ENCODE measurements at places on chromosomes 2 and 18. TPM values are rescaled to one million over a fixed set of nuclear protein-coding genes. Genes with fewer than 3 reads are reported as not detected.
A peak's percentile ranks its signal among the peaks of the same experiment; 100 is the strongest.

WDCP gene
- 4.0 TPM for total RNA-seq

KCNK3 gene
- 1.00 TPM for total RNA-seq

GNAL gene
- total RNA-seq: 2.9 TPM

CLEC4F gene
- total RNA-seq: 0.14 TPM

TANC1 gene
- total RNA-seq: 42.6 TPM

STPG4 gene
- total RNA-seq: 1.2 TPM

RBFA gene
- total RNA-seq: 19.8 TPM

ADRA2B gene
- total RNA-seq: 0.27 TPM

ASXL3 gene
- 0.75 TPM for total RNA-seq

LAMA3 gene
- 71.8 TPM for total RNA-seq

COL4A3 gene
- total RNA-seq: not detected

KCNS3 gene
- 13.7 TPM for total RNA-seq

KATNAL2 gene
- total RNA-seq: 5.0 TPM

KANSL1L gene
- 28.1 TPM for total RNA-seq

VWA3B gene
- total RNA-seq: 0.48 TPM

HOXD1 gene
- 4.9 TPM for total RNA-seq

LDLRAD4 gene
- 85.4 TPM for total RNA-seq

ITGB6 gene
- total RNA-seq: 28.8 TPM

TMEM178A gene
- 1.6 TPM for total RNA-seq

MC2R gene
- total RNA-seq: not detected

TSPYL6 gene
- total RNA-seq: not detected

DNA sequence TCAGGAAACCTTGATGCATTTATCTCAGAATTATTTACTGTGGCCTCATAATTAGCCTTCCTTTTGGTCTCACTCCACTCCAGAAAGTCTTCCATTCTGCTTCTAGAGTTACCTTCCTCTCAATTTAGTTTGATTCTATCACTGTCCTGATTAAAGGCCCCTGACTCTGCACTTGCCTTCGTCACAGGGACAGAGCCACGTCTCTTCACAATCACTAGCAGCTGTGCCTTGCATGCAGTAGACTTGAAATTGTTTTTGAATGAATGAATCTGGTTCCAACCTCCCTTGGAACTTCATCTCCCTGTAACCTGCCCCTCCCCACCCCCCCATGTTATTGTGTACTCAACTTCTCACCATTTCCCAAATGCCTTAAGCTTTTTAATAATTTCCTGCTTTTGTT is 52.4 kb downstream of the OSBPL6 start:
- no peak for DNase-seq

DNA sequence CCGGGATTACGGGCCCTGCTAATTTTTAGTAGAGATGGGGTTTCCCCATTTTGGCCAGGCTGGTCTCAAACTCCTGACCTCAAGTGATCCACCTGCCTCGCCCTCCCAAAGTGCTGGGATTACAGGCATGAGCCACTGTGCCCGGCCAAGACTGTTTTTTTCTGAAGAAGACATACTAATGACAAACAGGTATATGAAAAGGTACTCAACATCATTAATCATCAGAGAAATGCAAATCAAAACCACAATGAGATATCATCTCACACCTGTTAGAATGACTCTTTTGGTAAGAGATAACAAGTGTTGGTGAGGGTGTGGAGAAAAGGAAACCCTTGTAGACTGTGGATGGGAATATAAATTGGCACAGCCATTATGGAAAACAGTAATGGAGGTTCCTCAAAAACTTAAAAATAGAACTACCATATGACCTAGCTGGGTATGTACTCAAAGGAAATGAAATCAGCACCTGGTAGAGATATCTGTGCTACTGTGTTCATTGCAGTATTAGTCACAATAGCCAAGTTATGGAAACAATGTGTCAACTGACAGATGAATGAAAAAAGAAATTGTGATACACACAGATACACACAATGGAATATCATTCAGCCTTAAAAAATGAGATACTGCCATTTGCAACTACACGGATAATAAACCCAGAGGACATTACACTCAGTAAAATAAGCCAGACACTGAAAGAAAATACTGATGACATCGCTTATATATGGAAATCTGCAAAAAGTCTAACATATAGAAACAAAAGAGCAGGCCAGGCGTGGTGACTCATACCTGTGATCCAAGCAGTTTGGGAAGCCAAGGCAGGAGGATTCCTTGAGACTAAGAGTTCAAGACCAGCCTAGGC is 20.8 kb downstream of the SOS1 start:
- no peak for DNase-seq

DNA sequence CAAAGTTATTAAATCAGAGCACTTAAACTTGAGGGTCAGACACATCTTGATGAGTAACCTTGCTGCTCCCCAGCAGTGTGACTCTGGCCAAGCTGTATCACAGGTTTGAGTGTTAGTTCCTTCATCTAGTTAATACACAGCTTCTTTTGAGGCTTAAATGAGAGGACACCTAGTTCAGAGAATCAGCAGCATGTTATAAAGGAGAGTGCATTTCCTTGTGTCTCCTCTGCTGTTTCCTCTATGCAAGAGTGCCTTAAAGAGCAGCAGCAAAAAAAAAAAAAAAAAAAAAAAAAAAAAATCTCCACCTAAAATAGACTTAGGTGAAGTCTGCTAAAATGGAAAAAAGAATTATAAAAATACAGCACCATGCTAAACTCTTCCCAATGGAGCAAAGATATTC is 261.9 kb downstream of the TCF4 start:
- no peak for DNase-seq

DNA sequence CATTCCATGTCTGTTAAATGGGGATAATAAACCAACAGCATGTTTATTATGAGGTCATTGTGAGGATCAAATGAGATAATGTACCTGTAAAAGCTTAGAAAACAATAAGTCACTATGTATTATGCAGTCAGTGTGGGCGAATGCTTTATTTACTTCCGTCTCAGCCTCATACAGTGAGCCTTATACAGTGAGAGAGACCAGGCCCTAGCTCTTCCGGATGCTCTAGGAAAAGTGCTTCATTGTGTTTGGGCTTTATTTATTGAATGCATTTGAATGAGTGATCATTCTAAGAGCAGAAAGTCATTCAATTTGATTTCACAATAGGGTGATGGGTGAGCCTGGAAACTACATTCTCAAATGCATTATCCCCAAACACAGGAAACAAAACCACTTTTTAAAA is 603.9 kb upstream of the FANCL start:
- DNase-seq: no peak

- DNase-seq: peak; percentile 83
Observed at GRCh38 chr18:54946149-54946581, 13.1 kb downstream of the CCDC68 start.

GRCh38 chr2:78127424-78127823 is 605.2 kb upstream of the LRRTM4 start:
- DNase-seq: no peak

- DNase-seq: no peak
Observed at GRCh38 chr2:70657246-70657645, 103.6 kb upstream of the TGFA start.

- no peak for DNase-seq
Observed at GRCh38 chr2:55169359-55169758, 62.7 kb downstream of the CLHC1 start.

DNA sequence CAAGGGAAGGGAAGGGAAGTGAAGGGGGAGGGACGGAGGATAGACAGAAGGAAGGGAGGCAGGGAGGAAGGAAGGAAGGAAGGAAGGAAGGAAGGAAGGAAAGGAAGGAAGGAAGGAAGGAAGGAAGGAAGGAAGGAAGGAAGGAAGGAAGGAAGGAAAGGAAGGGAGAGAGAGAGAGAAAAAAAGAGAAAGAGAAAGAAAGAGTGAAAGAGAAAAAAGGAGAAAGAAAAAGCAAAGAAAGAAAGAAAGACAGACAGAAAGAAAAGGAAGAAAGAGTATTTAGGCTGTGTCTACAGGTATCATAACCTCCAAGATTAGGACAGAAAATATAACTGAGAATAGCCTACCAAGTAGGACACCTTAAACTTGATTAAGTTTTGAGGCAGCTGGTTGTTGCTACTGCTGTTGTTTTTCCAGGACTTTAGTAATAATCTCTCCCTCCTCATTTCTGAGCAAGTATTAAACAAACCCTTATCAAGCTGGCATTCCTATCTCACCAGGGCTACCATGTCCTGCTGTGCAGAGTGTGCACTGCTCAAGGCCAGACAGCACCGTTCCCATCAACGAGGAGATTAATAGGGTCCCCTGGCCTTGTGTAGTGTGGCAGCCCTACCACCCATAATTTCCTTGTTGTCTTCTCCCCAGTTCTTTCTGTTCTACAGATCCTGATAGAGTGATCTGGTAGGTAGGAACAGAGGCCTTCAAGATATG is 90.5 kb upstream of the FHL2 start:
- DNase-seq: no peak

- DNase-seq: no peak
Observed at GRCh38 chr2:8566774-8567468, 114.9 kb upstream of the ID2 start.

GRCh38 chr2:151767536-151767935 is 33.3 kb upstream of the NEB start:
- no peak for DNase-seq

GRCh38 chr2:235264512-235264911 is 229.3 kb upstream of the AGAP1 start:
- DNase-seq: no peak

- DNase-seq: no peak
Observed at GRCh38 chr2:200861617-200862155, 2.8 kb downstream of the CLK1 start.

DNA sequence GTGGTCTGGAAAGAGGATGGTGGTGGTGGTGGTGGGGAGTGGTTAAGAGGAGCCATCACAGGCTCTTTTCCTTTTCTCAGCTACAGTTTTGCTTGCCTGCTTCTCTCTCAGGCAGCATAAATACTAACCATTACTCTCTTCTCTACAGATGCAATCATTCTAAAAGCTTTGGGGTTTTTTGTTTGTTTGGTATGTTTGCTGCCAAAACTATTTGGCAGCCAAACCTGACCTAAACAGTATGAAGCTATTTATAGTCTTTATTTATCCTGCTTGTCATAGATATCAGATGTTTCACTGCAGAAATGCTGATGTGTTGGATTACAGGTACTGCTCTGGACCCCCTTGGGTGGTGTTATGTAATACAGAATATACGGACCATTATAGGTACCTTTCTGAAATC is 15.3 kb downstream of the SIX3 start:
- DNase-seq: no peak

- no peak for DNase-seq
Observed at GRCh38 chr2:231960810-231961348, 634 bp upstream of the DIS3L2 start.

GRCh38 chr2:227473806-227474205 is 1.9 kb downstream of the AGFG1 start:
- DNase-seq: no peak

DNA sequence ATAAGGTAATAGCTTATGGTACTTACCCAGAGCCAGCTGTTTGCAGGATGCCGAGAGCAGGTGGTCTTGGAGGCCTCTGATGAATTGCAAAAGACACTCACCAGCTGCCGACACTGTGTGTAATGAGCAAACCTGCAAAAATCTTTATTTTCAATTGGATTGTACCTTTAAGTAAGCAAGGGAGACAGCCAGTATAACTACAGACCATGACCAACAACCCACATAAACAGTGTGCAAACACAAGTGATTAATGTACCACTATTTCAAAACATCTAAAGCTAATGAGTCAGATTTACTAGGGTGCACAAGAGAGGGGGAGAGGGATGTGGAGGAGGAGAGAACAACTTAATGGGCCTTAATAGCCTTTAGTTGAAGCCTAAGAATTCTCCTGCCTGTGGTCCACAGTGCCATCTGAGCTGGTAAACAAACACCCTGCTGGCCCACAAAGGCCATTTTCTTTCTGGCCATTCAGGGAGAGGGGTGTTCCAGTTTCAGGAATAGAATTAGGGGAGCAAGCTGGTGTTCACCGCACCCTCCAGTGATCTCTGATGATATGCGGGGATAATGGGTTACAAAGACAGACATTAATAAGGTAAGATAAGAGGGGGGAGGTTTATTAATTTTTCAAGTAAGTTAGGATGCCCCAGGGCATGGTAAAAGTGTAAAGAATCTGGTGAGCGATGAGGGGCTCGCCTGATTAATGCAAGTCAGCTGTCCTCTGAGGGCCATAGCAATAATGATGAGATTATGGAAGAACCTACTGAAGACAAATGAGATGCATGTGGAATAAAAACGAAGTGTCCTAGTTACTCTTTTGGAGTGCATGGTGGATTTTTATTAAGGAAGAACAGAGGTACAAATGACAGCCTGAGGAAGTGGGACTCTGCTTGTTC is 196.4 kb downstream of the HRH4 start:
- no peak for DNase-seq

DNA sequence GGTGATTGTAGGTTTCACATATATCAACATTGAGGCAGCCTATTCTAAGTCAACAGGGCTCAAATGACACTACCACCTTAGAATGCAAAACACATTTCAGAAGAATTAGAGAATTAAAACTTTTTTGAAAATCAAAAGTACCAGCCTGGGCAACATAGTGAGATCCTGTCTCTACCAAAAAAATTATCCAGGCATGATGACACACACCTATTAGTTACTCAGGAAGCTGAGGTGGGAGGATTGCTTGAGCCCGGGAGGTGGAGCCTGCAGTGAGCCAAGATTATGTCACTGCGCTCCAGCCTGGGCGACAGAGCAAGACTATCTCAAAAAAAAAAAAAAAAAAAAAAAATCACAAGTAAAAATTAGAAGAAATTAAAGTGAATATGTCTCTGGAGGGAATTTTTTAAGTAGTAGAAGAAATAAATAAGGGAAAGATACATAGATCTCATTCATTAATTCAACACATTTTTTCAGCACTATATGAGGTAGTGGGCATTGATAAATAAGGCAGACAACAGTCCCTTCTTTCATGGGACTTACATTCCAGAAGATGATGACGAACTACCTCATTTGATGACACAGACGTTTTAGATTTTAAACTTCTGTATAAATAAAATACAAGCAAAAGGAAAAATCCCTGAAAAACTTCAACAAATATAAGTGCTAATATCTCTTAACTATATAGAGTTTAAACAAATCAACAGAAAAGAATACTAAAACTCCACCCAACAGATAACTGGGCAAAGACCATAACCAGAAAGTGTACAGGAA is 42.3 kb downstream of the STPG4 start:
- DNase-seq: no peak

GRCh38 chr2:3728104-3729054 is 25.0 kb downstream of the DCDC2C start:
- no peak for DNase-seq

- DNase-seq: no peak
Observed at GRCh38 chr2:222074674-222075073, 224.1 kb downstream of the PAX3 start.

DNA sequence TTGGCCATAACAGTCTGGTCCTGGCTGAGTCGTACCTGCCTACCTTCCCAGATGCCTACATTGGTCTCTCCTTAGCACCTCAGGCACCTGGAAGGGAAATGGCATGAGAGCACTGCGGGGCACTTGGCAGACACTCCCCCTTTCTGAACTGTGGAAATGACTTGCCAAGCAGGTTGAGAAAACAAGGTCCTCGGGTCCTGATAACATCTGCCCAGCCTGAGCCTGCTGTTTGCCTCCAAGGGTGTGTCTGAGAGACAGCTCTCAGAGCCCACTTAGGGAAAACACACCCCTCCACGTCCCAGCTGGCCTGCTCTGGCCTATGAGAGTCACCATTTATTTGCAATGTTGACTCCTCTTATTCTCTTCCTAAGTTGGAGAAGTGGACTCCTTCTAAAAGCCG is 10.5 kb downstream of the FAM110C start:
- DNase-seq: peak; percentile 79
